ENCODE measurements at places on chromosomes 7 and 10.
A peak's percentile ranks its signal among the peaks of the same experiment; 100 is the strongest.

GRCh38 chr10:49275896-49276295, 23.1 kb upstream of the C10orf71 start:
- no peak for DNase-seq

- no peak for DNase-seq
Measured at GRCh38 chr10:110724116-110724921, 80.2 kb downstream of the RBM20 start.

DNA sequence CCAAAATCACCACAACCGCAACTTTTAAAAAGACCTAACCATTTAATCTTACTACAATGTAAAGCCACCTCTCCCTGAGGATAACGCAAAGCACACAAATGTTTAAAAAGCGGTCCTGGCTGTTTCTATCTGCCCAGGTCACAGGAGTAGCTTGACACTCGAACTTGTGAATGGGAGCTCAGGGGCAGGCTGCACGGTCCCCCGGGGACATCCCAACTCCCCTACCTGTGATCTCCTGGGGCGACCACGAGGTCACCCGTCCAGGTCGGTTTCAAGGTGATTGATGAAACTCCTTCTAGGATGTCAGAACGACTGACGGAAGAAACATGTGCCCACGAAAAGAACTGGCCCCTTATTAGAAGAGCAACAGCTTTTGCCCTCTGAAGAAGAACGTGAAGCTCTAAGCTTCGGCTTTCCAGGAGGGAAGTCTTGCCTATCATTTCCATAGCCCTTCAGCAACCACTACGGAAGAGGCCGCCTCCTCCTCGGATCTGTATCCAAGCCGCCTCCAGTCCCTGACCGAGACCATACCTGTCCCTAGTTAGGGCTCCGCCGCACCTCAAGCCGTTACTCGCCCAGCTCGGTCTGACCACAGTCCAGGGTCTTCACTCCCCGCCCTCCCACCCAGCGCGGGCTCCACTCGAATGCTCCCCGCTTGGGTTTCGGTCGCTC, 459 bp downstream of the CYCS start:
- DNase-seq, result peak; percentile 17

DNA sequence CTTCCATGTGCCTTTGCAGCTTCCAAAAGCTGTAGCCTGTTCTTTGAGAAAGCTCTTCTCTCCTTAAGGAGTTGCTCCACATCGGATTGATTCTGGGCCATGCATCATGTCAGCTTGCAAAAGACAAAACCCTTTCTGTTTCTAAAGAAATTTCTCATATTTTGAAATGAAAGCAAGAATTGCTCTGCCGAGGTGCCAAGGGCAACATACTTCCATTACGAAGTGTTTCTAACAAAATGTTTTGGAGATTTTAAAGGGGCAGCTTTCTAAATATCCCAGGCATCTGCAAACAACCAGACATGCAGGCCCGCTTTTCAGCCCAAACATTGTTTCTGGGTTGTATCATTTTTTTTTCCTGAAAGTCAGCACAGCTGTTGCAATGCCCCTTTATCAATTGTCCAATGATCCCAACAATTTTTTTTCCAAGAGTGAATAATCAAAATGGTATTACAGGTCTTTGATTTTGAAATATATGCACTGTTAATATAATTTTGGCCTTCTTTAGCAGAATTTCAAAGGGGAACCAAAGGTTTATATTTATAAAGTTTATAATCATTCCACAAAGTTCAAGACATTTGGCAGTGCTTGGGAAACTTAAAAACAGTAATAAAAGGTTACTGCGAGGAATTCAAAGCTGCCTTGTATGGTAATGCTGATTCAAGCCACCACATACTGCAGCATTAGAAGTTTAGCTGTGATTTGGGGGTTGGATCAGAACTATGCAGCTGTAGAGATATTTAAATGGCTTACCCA, 61.0 kb downstream of the TES start:
- no peak for DNase-seq

GRCh38 chr10:52379287-52379686, 65.2 kb downstream of the DKK1 start:
- DNase-seq, result no peak

DNA sequence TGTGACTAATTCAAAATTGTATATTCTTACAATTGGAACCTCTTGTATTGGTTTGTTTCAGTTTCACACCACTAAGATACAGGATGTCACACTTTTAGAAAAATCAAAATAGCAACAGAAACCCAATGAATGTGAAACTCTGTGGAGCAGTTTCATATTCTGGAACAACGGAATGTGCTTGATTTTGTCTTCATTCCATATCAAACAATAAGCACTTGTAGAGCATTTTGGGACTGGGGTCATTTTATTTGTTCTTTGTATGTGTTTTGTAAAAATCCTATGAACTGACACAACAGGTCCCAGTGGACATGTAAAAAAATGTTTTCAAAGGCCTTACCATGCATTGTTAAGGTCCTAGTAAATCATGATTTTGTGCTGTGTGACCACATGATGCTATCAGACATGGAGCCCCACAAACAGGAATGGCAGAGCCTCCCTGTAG, 123.1 kb downstream of the DKK1 start:
- no peak for DNase-seq

GRCh38 chr10:30039567-30039966, 19.8 kb downstream of the JCAD start:
- DNase-seq, result no peak

GRCh38 chr7:33286501-33286900, 157.1 kb downstream of the BBS9 start:
- no peak for DNase-seq

DNA sequence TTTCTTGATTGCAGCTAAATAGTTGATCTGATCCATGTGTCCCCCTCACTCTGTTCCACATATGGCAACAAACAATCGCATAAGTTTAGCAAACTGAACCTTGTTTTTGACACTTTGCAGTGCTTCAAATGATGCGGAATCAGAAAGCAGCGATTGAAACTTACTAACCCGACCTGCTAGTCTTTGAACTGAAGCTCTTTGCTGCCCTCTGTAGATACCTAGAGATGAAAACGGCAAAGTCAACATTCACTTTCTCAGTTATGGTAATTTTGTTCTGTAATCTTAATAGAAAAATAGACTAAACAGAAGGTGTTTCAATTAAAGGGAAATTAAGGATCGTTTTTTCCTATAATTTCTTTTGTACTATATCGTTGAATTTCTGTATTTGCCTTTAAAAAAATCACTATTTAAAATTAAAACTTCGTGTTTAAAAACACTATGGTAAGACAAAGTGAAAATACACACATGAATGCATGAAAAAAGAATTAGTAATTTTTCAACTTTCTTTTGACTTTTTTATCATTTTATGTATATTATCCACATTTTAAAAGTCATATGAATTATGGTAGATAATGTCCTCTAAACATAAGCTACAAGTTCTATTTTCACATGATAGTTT, 276.5 kb downstream of the MAGI2 start:
- DNase-seq, result no peak

DNA sequence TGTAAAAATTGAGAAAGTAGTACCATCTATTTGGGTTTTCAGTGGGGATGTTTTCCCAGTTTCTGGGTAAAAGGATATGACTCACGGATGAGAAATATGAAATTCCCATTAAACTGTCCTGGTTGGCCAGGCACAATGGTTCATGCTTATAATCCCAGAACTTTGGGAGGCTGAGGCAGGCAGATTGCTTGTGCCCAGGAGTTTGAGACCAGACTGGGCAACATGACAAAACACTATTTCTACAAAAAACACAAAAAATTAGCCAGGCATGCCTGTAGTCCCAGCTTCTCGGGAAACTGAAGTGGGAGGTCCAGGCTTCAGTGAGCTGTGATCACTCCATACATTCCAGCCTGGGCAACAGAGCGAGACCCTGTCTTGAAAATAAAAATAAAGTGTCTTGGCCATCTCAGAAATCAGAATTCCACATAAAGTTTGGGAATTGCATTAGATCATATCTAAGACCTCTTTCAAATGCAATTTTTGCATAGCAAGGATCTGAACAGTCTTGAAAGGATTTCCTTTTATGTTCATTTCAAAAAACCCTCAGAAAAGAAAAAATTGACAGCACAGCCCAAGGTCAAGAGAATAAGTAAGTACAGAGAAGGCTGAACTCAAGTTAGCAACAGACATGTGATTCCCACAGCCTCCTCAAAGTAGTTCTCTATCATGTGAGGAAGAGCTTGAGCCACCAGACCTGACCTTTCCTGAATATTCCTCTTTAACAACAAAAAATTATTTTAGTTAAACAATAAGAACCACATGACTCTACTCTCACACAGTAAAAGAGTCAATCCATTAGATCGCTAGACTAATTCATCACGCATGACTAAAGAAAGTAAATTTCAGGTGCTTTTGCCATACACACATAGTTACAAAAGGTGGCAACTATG, 141.5 kb upstream of the CAV2 start:
- DNase-seq, result no peak

DNA sequence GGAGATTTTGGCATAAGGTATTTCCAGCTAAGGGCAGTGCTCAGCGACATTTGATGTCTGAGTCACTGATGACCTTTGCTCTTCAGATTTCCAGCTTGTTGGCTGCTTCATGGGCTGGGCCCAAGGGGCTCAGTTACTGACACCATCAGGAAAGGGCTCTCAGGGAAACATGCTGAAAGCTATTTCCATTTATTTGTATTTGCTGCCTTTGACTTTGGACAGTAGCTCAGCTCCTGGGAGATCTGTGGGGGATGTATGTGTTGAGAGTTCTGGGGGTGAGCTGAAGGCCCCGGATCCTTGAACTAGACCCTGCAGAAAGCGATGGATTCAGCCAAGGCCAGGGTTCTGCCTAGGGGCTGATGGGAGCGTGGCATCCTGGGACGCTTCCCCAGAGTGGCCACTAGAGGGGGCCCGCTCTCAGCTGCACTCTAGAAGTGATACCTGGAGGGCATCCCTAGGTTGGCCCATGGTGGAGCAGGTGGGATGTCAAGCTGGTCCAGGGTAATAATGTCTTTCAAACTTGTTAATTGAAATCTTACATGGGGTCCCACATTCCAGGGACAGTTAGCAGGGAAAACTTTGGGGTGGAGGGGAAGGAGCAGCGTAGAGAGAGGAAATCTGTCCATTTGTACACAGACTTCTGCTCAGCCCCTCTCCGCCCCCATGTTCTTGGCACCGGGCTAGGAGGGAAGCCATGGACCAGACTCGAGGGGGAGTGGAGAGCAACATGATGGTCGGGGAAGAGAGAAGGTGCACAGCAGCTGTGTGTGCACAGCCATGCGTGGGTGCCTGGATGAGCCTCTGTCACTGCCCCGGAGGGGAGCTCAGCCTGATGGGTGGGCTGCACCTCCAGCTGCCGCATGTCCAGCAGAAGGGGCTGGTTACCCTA, 3.0 kb upstream of the BTBD16 start:
- DNase-seq, result peak; percentile 35

- DNase-seq, result no peak
Measured at GRCh38 chr7:150339409-150339809, 2.0 kb downstream of the RARRES2 start.

GRCh38 chr10:94292434-94293090, 70.2 kb downstream of the NOC3L start:
- DNase-seq, result no peak

DNA sequence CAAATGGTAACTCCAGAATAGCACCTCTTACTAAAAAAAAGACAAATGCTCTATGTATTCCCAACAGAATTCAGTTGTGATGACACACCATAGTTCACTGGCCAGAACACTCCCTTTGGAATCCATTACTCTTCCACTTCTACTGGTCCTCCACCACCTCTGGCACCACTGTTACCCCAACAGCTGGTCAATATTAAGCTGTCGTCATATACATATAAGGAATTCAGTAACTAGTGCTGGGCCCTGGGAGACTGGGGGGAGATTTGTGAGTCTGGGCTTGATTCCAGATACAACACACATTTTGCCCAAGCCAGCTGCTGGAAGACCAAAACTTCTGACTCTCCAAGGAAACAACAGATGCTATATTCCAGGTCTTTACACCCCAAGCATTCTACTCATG, 26.0 kb upstream of the ITGA8 start:
- no peak for DNase-seq

- DNase-seq, result no peak
Measured at GRCh38 chr7:30829471-30829870, 58.3 kb downstream of the MINDY4 start.

GRCh38 chr7:130732980-130733930, 752 bp downstream of the KLF14 start:
- peak; percentile 21 for DNase-seq

- DNase-seq, result no peak
Measured at GRCh38 chr10:109823196-109823595, 100.1 kb downstream of the XPNPEP1 start.

- DNase-seq, result no peak
Measured at GRCh38 chr7:116854132-116854531, 8.3 kb upstream of the CAPZA2 start.

DNA sequence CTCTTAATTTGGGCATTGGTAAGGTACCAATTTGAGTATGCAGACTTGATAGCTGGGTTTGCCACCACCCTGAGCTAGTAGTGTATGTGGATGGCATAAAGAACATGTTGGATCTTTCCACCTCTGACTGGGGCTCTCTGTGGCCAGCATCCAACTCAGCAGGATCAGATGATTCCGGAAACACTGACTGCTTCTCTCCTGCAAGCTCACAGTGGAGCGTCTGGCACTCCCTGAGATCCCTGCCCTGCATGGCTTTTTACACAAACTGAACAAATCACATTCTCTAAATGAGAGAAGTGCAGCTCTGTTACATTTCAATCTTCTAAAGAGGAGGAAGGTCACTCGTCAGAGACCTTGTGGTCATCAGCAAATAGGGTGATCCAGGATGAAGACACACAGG, 1057.5 kb downstream of the NRG3 start:
- no peak for DNase-seq

DNA sequence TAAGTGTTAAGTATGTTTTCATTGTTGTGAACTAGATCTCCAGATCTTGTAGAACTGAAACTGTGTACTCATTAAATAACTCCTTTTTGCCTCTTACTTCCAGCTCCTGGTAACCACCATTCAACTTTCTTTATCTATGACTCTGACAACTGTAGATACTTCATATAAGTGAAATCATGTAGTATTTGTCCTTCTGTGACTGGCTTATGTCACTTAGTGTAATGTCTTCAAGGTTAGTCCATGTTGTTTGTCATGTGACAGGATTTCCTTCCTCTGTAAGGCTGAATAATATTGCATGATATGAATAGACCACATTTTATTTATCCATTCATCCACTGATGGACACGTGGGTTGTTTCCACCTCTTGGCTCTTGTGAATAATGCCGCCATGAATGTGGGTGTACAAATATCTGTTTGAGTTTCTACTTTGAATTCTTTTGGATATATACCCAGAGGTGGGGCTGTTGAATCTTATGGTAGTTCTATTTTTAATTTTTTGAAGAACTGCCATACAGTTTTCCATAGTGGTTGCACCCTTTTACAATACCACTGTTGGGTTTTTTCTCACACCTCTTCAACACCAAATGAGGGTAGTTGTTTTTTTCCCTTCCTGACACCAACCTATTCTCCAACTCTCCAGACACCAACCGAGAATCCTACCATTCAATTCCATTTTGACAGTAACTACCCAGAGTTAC, 10.7 kb upstream of the FMC1 start:
- DNase-seq, result no peak
